ENCODE measurements at places on chromosomes 6 and 20.

DNA sequence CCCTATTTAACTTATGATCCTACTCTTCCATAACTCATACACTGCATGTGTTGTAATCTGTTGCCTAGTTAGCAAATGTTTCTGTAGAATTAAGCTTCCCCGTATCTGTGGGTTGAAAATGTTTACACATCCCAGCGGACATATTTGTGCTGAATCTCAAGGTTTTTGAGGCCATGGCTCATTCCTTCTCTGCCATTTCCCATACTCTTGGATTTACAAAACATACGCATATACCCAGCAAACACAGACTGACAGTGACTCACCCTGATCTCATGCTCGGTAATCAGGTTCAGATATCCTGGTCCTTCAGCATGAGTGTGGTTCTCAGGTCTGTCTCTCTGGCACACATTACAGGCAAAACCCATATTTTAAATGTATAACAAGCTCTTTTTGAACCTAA is 58.7 kb downstream of the AGPAT4 start:
- DNase-seq = peak; percentile 98

DNA sequence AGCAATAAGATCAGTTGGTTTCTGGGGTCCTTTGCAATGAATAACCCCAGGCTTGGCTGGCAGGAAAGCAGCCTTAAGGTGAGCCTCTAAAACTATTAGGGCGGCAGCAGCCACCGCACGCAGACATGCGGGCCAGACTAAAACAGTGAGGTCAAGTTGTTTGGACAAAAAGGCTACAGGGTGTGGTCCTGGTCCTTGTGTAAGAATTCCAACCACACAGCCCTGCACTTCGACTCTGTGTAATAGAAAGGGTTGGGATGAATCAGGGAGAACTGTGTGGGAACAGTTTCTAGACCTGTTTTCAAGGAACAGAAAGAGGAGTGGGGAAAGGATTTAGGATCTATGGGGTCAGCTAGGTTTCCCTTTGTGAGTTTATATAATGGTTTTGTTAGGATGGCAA is 237.6 kb downstream of the SMOC2 start:
- no peak for DNase-seq

GRCh38 chr20:2729251-2729713 is 36.7 kb downstream of the EBF4 start:
- no peak for DNase-seq

GRCh38 chr6:138387577-138388368 is 10.1 kb downstream of the SMIM28 start:
- DNase-seq = no peak

DNA sequence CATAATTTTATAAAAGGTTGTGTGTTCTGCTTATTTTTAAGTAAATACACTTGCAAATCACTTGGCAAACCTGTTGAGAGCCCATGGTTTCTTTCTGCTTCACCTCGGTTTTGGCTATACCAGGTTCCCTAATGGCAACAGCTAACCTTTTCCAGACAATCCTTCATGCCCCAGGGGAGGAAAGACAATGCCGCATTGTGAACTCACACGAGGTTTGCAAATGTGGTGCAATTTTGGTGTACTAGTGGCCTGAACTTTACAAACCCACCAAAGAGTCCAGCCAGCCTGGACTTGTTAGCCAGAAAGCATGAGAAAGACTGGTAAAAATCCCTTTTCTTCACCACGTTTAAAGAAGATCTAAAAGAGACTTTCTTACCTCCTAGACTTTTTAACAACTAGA is 84.8 kb upstream of the SOX4 start:
- no peak for DNase-seq

GRCh38 chr20:22617160-22617559 is 32.8 kb upstream of the FOXA2 start:
- DNase-seq = no peak

DNA sequence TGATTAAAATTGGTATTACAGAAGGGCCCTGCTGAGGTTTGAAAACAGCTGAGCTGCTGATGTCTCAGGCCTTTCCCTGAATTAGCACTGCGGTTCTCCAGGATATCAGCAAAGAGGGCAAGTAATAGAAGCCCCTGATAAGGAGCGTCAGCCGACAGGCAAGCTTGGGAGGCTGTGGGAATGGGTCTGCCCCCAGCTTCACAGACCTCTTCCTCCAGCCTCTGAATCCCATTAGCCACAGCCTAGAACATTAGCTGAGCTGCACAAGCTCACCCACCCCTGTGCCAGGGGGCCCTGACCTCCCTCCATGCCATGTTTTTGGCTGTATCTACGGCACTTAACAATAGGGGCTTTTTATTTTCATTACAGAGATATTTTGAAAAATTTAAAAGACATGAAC is 59.9 kb downstream of the VAPB start:
- DNase-seq = no peak

DNA sequence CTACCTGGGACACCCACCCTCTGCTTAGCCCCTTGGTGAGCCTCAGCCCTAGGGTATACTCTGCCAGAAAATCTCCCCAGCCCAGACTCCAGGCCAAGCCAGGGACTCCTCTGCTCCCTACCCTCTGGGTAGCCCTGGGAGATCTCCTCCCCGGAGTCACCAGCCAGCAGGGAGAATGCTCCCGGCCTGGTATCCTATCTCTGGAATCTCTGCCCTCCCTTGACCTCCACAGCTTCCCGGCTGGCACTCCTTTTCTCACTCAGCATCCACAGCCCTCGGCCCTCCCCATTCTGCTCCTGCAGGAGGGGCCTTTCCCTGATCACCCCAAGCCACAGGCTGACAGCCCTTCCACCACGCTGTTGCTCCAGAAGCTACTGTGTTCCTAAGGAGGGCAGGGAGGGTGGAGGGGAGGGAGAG is 22.6 kb downstream of the NOL4L start:
- no peak for DNase-seq

GRCh38 chr6:37699887-37700619 is 2.4 kb upstream of the MDGA1 start:
- no peak for DNase-seq

DNA sequence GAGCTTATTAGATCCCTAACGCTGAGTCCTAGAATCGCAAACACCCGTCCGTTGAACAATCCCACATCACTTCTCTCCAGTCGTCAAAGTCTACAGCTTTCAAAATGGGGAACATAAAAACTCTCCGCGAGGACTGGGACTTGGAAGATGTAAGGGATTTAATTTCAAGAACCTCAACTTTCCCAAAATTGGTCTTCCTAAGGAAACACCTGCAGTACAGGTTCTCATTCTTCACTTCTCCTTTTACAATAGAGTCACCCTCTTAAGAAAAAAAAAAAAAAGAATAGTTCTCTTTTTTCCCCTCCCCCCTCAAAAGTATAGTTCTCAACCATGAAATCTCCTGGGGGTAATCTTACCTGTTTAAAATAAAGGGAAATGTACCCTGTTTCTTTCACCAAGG is 6.6 kb upstream of the ZBTB22 start:
- no peak for DNase-seq

- DNase-seq = peak; percentile 68
Observed at GRCh38 chr6:92577077-92577719, 842.2 kb downstream of the EPHA7 start.

- DNase-seq = no peak
Observed at GRCh38 chr6:53284901-53285300, 63.8 kb downstream of the ELOVL5 start.

DNA sequence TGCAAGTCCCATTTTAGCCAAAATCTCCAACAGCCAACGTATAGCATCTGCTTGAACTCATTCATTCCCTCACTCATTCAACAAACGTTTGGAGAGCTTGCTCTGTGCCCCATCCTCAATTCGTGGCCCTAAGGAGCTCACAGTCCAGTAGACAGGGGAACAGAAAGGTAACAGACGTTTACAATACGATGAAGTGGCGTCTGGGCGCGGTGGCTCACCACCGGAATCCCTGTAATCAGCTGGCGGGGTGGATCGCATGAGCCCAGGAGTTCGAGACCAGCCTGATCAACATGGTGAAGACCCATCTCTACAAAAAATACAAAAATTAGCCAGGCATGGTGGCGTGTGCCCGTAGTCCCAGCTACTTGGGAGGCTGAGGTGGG is 790 bp upstream of the E2F1 start:
- DNase-seq = no peak

GRCh38 chr20:53088786-53089185 is 116.6 kb downstream of the TSHZ2 start:
- DNase-seq = no peak

- DNase-seq = peak; percentile 49
Observed at GRCh38 chr6:148888856-148889255, 142.0 kb downstream of the UST start.

GRCh38 chr6:15841937-15842726 is 179.3 kb upstream of the DTNBP1 start:
- DNase-seq = peak; percentile 2

DNA sequence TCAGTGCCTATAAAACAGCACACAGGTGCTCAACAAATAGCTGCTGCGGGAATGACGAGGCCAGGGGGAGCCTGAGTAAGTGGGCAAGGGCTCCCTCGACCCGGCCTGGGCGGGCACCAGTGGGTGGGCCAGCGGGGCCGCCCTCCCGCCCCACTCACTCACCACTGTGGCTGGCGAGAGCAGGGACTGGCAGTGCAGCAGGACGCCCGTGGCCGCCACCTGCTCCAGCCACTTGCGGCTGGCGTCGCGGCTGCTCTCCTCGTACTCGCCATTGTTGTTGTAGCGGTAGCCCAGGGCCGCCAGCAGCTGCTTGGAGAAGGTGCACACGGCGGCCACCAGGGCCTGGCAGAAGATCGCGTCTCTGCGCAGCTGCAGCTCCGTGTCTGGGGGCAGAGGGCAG is 191.5 kb downstream of the PREX1 start:
- DNase-seq = no peak

DNA sequence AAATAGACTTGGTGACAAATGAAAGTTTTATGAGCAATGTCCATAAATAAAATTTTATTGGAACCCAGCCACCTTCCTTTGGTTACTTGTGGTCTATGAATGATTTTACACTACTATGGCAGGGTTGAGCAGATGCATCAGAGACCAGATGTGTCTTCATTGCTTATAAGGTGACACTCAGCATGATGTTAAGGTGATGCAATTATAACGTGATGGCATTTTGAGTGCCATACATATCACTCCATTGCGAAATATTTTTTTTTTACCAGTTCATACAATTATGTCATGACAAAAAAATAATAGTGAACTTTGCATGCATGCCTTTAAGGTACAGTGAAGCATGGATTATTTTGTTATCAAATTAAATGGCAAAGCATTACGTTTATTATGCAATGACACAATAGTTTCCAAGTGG is 96.0 kb downstream of the ADTRP start:
- peak; percentile 51 for DNase-seq

GRCh38 chr20:47508278-47508677 is 6.6 kb downstream of the NCOA3 start:
- DNase-seq = no peak

- DNase-seq = no peak
Observed at GRCh38 chr20:1491281-1491840, at the start of gene SIRPB2. Gene SIRPB2, minus strand, starts transcription at chr20:1491420. Its CDS starts 61 bp downstream, at chr20:1491359.

Data from AG10803 (cell line).